ENCODE measurements at places on chromosomes 1 and 21.

- DNase-seq = peak; percentile 69
Observed at GRCh38 chr1:43302721-43303470, 2.1 kb downstream of the TIE1 start.

GRCh38 chr1:96234299-96234698 is 487.3 kb upstream of the PTBP2 start:
- no peak for DNase-seq

DNA sequence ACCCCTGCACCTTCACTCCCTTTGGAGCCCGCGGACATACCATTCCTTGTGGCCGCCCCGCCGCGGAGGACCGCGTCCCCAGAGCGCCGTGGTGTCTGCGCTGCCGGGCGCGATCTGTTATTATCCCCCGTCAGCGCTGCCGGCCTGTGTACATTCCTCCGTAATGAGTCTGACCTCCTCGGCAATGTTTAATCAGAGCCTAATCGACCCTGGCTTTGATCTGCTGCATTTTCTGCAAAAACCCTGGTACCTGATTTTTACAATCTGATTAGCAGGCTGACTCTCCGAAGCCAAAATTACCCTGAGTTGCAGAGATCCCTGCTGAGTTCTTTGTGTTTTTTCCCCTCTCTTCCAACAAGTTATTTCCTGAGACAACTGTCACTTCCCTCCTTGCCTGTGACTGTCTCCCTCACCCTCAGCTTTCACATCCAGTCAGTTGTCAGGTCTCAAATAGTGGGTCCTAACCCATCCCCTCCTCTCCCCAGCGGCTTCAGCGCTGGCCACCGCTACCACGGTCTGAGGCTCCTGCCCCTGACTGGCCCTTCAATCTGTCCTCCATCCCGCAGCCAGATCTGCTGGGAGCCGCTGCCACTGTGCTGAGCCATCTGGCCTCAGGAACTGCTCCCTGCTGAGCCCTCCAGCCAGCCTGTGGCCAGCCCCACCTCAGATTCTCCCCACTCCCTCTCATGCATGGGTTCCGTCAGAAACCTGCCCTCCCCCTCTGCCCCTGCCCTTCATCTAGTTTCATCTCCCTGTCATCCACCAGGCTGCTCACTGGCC is 53.5 kb downstream of the GLIS1 start:
- no peak for DNase-seq

GRCh38 chr1:181383695-181384094 is 99.6 kb upstream of the CACNA1E start:
- no peak for DNase-seq

- no peak for DNase-seq
Observed at GRCh38 chr1:197763769-197764168, 11.5 kb downstream of the DENND1B start.

GRCh38 chr21:46022551-46023525 is 41.3 kb downstream of the COL6A1 start:
- no peak for DNase-seq

DNA sequence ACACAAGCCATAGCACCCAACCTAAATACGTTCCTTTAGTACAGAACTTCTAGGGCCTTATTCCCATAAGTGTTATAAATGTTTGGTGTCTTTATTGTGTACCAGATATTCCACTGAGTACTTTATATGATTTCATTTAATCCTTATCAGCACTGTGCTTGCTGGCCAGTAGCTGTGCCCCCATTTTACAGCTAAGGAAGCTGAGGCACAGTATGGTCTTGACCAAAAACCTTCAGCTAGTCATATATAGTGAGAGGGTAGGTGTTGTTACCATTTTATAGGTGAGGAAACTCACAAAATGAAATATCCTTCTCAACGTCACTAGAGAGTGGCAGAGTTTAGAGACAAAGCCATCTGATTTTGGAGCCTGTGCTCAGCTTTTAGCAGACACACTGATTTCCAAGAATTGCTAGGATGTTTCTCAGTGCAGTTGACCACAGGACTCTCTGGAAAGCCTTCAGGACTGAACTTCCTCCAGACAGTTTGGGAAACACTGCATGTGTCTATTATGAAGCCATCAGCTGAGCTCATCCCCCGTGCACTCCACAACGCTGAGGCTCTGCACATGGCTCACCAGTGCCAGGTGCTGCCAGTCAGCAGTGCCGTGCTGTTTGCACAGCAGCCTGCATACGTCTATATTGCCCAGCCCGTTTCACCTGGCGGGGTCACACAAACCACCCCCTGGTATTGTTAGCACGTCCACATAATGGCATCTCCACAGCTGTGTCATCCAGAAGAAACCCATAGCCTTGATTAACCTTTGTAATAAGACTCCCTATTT is 15.4 kb downstream of the NPPA start:
- no peak for DNase-seq

- DNase-seq = no peak
Observed at GRCh38 chr21:37060296-37060695, 12.6 kb downstream of the PIGP start.

GRCh38 chr1:162704673-162705424 is 72.6 kb downstream of the DDR2 start:
- no peak for DNase-seq

DNA sequence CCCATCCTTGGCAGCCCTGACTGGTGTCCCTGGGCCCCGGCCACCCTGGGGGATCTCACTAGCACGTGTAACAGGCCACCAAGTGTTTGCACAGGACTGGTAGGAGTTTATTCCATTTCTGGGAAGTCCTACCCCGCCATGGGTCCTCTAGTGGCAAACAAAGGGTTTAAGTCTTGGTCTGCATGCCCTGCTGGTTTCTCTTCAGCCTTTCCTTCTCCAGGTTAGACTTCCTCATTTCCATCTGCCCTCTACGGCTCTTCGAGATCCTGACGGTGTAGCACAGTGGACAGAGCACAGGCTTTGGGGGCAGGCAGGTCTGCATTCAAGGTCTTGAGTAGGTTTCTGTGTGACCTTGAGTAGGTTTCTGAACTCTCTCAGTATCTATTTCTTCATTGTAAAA is 2.8 kb downstream of the AGTRAP start:
- no peak for DNase-seq

DNA sequence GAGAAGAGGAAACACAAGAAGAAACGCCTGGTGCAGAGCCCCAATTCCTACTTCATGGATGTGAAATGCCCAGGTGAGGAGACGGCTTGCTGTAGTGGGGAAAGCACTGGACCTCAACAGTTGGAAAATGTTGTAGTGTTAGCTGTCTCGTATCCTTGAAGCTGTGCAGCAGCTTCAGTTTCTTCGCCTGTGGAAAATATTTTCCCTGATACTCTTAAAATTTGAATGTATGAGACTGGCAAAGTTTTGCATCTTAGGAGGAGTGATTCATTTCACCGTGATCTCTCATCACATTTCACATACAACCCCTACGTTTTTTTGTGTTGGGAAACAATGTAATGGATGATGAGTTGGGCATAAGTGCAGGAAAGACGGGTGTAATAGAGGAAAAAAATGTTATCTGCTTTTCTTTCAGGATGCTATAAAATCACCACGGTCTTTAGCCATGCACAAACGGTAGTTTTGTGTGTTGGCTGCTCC is 629 bp downstream of the RPS27 start:
- DNase-seq = no peak

- DNase-seq = no peak
Observed at GRCh38 chr21:45598666-45599065, 44.9 kb upstream of the PCBP3 start.

- DNase-seq = no peak
Observed at GRCh38 chr1:55980582-55980981, 598.8 kb downstream of the PLPP3 start.

DNA sequence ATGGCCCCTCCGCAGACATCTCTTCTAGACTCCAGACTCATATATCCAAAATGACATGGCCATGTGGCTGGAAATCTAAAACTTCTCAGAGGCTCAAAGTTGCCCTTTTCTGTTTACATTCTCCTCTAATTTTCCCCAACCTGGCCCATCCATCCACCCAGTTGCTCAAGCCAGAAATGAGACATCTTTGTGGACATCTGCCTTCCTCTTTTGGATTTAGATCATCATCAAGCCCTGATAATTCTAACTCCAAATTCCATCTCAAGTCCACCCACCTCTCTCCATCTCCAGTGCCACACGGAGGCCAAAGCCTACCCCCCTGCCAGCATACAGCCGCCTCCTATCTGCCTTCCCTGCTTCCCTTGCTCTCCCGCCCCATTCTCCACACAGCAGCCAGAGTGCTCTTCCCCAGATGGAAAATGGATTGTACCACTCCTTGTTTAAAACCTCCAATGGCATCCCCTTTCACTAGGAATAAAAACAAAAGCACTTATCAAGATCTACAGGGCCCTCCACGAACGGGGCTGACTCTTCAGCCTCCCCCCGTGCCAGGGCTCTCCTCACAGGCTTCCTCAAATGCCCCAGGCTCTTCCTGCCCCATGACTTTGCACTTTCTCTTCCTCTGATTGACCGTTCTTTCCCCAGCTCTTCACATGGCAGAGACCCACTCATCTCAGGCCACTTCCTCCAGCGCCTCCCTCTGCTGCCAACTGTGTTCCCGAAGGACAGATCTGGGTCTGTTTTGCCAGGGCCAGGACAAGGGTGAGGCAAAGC is 40.1 kb downstream of the SYT6 start:
- DNase-seq = no peak

DNA sequence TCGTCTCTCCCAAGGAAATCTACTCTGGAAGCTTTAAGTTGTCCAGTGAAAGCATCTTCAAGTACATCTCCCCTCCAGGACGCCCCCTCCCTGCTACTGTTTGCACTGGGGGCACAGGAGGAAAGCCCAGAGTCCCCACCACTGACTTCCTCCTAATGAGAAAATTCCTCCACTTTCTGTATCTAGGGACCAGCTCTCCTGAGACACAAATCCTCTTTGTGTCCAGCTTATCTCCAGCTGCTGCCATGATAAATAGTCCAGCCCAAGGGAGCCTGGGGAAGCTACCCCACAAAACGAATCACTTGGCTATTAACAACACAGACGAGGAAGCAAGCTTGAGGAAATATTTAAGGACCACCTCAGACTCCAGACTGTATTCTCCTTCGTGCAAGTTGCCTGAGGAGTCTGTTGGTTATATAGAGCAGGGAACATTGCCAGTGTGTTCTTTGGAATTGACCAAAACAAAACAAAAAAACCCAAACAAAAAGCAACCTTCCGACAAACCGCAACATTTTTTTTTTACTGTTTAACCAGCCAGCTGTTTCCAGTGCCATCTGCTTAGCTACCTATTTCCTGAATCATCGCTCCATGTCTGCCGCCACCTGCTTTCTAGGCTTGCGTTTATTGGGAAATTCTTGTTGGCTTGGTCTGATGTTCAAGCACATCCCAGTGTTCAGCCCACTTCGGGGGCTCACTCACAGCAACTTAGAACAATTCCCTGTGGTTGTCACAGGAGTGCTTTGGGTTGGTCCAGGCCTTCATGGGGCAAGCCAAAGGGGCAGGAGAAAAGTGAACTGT is 7.7 kb downstream of the C1orf226 start:
- DNase-seq = no peak

GRCh38 chr1:200179126-200179780 is 151.7 kb downstream of the NR5A2 start:
- DNase-seq = no peak
